ENCODE measurements at places on chromosomes 12 and 14.

- no peak for DNase-seq
Measured at GRCh38 chr12:1493781-1494565, 100.4 kb downstream of the FBXL14 start.

GRCh38 chr14:101855958-101856357, 94.4 kb downstream of the PPP2R5C start:
- DNase-seq, result no peak

- DNase-seq, result no peak
Measured at GRCh38 chr12:132343294-132344004, 14.1 kb upstream of the GALNT9 start.

GRCh38 chr14:25140411-25140810, 90.5 kb upstream of the STXBP6 start:
- no peak for DNase-seq

GRCh38 chr14:99094901-99095300, 177.1 kb downstream of the BCL11B start:
- no peak for DNase-seq

- peak; percentile 69 for DNase-seq
Measured at GRCh38 chr12:67943141-67943892, 45.9 kb upstream of the IFNG-AS1 start.

- no peak for DNase-seq
Measured at GRCh38 chr14:34835312-34835711, 39.8 kb downstream of the BAZ1A start.

DNA sequence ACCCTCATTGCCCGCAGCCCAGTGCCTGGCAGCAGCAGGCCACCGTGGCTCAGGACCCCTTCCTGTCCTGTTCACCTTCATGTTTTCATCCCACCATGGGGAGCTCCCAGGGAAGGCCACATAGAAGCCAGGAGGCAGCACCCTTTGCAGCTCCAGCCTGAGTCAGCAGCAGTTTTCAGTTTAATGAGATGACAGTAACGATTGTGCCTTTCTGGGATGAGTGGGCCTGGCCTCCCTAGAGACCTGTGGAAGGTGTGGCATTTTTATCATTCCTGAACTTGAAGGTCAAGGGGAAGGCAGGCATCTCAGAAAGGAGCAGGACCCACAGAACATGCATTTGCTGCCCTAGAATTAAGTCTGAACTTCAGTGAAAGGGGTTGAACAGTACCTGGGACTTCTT, 532.8 kb downstream of the FUT8 start:
- DNase-seq, result no peak

- no peak for DNase-seq
Measured at GRCh38 chr12:56995930-56996496, 10.3 kb downstream of the ZBTB39 start.

DNA sequence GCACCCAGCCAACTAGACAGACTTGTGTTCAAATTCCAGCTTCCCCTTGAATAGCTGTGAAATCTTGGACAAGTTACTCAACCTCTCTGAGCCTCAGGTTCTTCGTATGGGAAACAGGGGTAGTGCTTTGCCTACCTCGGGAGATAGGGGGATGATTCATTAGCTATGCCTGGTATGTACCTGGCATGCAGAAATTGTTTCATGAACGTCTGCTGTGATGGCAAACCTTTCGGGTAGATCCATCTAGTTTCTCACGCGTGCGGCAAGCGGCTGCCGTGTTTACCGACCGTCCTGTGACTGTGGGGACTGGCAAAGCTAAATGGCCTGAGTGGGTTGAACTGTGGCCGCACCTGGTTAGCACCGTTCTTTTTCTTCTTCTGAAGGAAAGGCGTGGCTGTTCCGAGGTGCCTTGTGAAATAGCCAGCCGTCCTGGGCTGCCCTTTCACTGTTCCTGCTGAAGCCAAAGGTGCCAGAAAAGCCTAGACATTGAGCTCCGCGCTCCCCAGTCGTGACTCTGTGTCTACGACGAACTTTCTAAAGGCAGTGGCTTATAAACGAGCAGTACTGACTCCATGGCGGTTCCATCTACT, 40.6 kb upstream of the MED13L start:
- DNase-seq, result no peak

DNA sequence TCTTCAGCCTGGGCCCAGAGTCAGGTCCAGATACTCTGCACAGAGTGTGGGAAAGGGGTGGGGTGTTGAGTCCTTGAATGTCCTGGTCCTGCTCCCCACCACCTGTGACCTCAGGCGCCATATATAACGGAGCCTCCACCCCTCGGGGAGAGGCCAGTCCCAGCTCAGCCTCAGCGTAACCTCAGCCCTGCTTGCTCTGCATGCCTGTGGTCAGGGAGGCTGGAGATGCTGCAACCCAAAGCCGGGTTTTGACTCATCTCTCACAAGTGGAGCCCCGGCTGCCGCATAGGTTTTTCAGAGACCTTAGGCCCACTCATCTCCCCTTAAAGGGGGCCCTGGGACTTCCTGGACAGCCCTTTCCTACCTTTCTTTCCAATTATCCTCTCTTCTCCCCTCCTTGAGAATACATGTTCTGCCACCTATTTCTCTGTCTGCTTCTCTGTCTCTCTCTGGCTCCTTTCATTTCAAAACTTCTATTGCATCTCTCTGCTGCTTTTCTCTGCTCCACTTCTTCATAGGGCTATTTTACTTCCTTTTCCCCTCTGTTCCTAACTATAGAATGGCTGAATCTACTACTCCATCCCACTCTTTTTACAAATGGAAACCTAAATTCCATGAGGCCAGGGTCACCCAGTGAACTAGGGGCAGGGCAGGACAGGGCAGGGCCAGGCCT, 1.2 kb downstream of the ITGB7 start:
- no peak for DNase-seq

GRCh38 chr12:109719123-109720022, 5.7 kb downstream of the FAM222A start:
- DNase-seq, result no peak

- no peak for DNase-seq
Measured at GRCh38 chr12:87784350-87784749, 244.9 kb downstream of the C12orf50 start.

DNA sequence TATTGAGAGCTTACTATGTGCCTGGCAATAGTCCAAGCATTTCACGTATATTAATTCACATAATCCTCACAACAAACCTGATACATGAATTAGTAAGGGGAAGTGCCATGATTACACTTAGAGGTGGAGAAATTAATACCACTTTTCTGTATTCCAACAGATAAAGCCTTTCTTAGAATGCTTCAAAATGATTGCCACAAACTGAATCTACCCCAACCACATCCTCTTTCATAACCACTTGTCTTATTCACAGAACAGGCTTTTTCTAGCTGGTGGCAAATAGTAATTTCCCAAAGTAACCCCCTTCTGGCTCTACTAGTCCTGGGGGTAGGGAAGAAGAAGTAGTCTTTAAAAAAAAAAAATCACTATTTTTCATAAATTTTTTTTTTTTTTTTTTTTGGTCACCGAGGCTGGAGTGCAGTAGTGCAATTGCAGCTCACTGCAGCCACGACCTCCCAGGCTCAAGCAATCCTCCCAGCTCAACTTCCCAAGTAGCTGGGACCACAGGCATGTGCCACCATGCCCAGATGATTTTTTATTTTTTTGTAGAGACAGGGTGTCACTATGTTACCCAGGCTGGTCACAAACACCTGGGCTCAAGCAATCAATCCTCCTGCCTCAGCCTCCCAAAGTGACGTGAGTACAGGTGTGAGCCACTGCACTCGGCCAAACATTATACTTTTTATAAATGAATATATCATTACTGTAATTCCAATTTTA, 59.0 kb upstream of the ARID2 start:
- DNase-seq, result no peak

DNA sequence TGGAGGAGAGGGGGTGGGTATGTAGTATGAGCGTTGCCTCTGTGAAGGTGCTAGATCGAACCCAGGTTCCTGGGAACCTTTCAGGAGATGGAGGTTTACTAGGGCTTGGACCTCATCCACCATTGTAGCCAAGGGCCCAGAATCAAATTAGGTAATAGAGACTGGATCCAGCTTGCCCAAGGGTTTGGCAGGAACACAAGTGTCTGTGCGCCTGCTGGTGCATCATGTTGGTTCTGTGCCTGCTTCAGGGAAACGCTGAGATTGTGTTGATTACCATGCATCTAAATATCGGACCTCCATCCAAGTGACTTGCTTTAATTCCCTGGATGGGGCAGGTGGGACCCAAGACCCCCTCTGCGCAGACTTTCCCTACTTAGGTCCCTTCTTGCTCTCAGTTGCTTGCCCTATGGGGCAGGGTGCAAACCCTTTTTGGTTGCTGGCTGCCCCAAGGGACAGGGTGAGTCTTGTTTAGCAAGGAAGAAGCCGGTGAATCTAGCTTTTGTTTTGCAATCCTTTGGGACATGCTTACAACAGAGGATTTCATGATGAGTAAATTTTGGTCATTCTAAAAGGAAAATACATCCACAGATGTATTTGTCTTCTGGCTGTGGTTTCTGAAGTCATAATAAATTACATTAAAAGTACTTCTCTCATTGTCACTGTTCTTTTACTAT, 189.8 kb upstream of the PRICKLE1 start:
- no peak for DNase-seq
